ENCODE measurements at places on chromosomes 12 and 14.

DNA sequence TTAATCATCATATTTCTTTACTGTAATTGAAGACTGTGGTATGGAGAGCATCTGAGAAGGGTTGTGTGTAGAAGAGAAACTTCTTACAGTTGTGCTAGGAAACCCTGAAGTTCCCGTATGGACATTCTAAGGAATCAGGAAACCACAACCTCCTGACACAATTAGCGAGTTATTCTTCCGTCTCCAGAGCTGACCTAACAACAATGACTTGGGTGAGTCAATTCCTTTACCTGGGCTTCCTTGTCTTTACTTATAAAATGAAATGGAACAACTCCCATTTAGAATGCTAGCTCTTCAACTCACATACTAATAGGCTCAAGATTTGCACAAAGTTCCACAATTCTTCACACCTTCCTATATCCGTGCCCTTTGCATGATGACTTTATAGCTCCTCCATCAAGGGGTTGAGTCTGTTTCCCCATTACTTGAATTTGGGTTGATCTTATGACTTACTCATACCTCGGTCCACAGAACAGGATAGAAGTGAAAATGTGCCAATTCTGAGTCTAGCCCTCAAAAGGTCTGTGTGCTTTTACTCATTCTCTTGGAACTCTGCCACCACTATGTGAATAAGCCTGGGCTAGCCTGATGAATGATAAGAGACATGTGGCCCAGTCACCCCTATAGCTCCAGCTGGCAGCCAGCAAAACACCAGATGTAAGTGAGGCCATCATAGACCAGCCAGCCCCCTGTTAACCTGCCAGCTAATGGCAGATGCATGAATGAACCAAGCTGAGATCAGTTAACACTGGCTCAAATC lies 459.4 kb downstream of the ETNK1 start:
- DNase-seq, result no peak

- no peak for DNase-seq
Observed at GRCh38 chr14:76957224-76957891, 71.2 kb downstream of the IRF2BPL start.

DNA sequence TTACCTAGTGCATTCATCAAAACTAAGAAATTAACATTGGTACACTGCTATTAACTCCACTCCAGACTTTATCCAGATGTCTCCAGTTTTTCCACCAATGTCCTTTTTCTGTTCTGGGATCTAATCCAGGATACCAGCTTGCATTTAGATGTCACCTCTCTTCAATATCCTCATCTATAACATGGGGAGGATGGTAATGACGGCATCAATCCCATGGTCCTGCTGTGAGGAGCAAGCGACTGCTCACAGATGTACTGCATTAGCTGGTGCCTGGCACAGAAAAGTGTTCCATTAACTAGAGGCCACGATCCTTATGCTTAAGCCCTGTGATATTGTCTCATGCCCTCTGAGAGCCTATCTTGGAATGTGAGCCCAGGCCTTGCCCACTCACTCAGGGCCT lies 53.8 kb downstream of the CALM1 start:
- DNase-seq, result no peak

GRCh38 chr12:115232455-115233156 lies 548.6 kb upstream of the TBX3 start:
- no peak for DNase-seq

GRCh38 chr14:100476012-100476822 lies 111.0 kb downstream of the BEGAIN start:
- no peak for DNase-seq

- no peak for DNase-seq
Observed at GRCh38 chr14:104567141-104567956, 12.2 kb upstream of the C14orf180 start.

- DNase-seq, result no peak
Observed at GRCh38 chr12:105992849-105993740, 145.7 kb downstream of the NUAK1 start.

DNA sequence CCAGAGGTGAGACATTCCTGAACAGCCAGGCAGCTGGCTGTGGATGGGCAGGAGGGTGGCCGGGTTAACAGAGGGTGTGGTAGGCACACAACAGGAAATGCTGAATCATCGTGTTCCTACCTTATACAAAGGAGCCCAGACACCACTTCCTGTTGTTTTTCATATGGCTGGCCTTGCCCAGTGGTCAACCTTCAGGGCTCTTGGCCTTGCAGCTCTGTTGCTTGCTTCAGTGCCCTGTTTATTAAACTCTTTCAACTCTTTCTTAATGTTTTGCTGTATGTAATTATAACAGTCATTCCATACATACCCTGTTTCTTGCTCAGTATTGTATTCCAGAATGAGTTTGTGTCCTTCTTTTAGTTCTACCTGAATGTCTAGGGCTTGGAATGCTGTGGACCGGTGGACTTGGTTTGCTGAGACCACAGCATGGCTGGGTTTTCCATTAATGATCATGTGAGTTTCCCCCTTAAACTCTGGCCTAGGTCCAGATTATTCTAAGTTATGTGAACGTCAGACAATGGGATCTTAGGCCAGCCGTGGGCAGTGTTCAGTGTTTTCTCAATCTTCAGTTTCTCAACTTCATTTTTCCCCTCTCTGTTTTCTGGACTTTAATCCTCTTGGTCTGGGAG lies 11.9 kb downstream of the CFAP54 start:
- peak; percentile 69 for DNase-seq

DNA sequence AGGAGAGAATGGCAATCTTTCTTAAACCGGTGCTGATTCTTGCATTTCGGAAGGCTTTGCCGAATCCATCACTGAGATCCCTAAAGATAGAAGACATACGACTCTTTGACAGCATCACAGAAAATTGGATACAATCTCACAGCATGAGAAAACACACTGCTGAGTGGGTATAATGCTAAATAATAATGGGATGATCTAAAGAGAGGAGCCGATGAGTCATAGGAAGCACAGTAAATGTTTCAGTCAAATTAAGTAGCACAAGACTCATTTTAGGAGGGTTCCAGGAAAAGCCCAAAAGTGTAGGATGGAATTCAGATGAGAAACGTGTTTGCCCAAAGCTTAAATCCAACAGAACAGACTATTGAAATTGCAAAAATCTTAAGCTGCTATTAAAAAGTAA lies 81.7 kb downstream of the CPNE8 start:
- no peak for DNase-seq

GRCh38 chr14:99009871-99010270 lies 262.1 kb downstream of the BCL11B start:
- no peak for DNase-seq

DNA sequence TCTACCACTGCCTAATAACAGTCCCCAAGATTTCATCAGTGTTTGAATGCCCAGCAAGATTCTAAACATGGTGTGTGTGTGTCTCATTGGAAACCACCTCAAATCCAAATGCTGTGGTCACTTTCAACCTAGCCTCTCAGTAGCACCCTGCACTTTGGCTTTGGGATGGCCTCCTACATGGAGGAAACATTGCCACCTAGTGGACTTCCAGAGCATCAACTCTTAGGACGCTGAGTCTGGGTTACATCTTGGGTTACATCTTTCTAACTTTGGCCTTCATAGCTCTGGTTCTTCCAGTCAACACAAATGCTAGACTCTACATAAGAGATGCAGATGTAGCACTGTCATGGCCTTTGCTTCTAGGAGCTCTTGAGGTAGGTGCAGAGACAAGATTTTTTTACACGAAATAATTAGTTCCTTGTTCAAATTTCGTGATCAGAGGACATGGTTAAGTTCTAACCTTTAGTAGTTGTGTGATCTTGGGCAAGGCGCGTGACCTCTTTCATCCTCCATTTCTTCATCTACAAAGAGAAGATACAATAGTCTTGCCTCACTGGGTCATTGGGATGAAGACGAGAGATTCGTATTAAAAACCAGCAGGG lies 113.5 kb upstream of the VASH1 start:
- DNase-seq, result no peak

- no peak for DNase-seq
Observed at GRCh38 chr12:47107926-47108325, 28.2 kb upstream of the AMIGO2 start.

DNA sequence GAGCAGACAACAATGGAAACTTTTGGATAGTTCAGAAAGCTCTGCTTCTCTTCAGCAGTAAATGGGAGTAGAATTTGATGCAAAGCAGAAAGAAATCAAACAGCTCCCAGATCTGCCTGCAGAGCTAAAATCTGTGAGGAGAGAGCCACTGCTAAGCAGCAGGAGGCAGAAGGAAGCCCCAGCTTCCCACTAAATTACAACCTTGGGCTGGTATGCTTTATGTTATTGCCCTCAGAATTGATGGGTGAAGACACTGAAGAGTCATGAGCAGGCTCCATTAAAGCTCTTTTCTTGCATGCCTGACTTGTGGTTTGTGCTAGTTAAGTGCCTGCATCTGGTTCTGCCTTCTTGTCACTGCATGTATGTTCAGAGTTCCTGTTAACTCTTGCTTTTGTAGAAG lies 8.4 kb downstream of the ZC2HC1C start:
- DNase-seq, result no peak

- no peak for DNase-seq
Observed at GRCh38 chr12:7134396-7135166, 4.4 kb downstream of the CLSTN3 start.

- DNase-seq, result no peak
Observed at GRCh38 chr14:99261912-99262787, 9.8 kb downstream of the BCL11B start.

DNA sequence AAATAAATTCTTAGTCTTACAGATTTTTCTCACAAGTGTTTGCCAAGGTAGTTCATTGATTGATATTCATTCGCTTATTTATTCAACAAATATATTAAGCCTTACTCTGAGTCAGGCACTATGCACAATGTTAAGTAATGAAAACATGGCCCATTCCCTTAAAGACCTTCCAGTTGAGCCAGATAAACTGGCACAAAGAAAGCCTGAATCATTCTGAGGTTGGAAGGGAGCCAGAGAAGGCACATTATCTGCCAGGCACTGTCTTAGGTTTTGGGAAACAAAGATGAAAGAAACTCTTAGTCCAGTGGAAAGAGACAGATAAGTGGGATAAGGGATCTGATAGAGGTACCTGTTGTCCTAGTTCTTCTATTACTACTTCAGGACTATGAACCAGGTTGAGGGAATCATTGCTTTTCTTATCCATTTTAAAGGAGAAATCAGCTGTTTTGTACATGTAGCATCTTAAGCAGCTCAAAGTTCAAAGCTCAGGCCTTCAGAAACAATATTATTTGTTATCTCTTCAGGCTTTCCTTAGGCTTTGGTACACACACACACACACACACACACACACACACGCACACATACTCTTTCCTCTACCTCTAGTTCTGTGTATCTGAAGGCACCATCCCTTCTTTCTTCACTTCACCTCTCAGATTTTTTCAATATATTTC lies 27.0 kb downstream of the PDE6H start:
- DNase-seq, result no peak

- no peak for DNase-seq
Observed at GRCh38 chr14:66623838-66624237, 115.9 kb downstream of the GPHN start.

DNA sequence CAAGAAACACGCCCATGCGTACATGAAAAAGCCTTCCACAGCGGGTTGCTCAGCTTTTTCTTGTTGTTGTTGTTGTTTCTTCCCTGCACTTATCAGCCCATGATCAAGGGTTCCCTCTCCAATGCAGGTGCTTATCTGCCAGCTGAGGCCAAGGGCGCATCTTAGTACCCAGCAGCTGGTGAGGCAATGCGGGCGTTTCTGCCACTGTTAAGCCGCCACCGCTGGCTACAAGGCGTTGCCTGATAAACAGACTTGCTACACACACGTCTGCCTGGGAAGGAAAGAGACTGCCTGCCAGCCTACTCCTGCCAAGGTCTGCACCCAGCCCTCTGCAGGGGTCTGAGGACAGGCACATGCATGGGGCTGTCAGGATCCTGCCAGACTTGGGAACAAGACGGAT lies 345.9 kb downstream of the BCL11B start:
- no peak for DNase-seq

GRCh38 chr12:121167232-121167820 lies 34.6 kb downstream of the P2RX7 start:
- no peak for DNase-seq

DNA sequence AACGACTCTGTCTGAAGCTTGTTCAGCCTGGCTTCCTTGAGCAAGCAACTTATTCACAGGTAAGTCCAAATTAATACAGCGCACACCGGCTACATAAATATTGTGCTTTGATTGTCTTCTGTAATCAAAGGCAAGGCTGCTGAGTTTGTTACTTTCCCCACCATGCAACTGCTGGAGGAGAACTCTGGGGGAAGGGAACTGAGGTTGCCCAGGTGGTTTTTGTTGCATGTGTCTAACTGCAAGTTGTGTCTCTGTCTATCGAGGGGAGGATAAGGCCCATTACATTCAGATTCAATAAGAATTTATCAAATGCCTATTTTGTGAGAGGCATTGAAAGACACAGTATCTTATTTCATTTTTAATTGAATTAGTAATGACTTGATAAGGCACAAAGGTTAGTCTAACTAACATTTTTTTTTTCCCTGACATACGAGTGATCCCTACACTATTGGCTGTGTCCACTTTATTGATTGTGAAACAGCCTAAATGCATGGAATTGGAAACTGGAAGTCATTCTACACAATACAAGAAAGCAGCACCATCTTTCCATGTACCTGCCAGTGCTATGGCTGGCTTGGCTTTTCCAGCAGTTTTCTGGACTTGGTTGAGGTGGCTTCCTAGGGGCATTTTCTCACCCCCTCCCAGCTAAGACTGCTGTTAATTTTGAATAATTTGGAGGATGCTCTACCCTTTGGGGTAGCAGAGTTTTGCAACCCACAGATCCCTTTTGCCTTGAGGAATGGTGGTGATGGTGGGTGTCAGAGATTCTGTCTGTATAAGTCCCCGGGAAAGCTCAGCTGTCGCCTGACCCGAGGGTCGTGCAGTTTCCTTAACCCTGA lies 951 bp upstream of the CHST11 start:
- DNase-seq, result no peak

DNA sequence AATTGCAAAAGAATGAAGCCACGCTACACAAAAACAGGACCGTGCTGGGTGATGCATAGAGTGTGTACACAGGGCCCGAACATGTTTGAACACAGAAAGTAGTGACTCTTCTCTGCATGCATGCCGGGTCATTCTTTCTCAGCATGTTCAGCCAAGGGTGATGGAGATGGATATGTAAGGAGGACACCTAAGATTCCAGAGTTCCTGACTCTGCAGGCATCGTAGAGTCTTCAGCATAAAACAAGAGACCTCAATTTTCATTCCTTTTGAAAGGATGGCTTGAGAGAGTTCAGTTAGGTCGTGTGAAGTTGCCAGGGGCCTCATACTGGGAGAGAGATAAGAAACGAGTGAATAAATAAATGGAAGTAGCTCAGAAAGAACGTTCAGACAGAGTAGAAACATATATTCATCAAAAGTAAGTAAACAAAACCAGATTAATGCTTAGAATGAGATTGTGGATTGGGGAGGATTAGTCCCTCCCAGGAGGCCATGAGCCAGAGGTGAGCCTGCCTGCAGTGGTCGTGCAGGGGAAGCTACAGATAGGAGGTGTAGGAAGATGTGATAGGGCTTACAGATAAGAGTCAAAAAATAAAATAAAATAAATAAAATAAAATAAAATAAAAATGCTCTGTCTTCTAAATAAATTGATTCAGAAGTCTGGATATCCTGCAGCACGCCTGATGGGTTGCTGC lies 27.6 kb upstream of the SEL1L start:
- DNase-seq, result no peak

GRCh38 chr14:36313898-36314297 lies 6.5 kb downstream of the MBIP start:
- DNase-seq, result no peak

GRCh38 chr12:57781244-57781643 lies 1.3 kb upstream of the TSFM start:
- no peak for DNase-seq

All from GM12878 (cell line).